ENCODE measurements at places on chromosomes 1 and 21.

DNA sequence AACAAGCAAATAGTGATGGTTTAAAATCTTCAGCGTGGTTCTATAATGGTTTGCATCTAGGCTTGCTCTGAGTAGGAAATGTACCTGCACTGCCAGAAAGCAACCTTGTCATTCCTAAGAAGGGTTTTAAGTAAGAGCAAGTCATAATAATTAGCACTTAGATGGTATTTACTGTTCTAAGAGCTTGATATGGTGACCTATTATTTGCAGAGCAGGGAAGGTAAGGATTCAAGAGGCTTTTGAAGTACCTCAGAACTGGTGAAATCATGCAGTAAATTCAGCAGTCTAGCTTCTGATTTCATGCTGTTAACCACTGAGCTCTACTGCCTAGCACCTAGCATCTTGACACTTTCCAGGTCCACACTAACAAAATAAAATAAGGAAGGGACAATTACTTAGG lies 23.7 kb downstream of the ATP1A1 start:
- no peak for ATAC-seq

GRCh38 chr1:110916669-110917306 lies 43.8 kb downstream of the CD53 start:
- ATAC-seq: peak; percentile 90

DNA sequence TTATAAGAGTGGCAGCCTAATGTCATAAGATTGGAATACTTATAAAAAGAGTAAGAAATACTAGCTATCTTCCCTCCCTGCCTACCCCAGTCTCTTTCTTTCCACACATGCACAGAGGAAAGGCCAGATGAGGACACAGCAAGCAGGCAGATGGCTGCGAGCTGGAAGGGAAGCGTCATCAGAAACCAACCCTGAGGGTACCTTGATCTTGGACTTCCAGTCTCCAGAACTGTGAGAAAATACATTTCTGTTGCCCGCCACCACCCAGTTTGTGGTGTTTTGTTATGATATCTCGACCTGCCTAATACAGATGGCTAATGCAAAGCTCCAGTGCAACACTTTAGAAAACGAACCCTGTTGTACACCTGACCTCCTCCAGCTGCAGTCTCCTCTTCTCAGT lies 2.3 kb upstream of the OR2C3 start:
- ATAC-seq: no peak

GRCh38 chr1:196608390-196609369 lies at the start of gene KCNT2:
KCNT2 (minus strand) TSS chr1:196608440; CDS start chr1:196608309, 131 bp downstream.
- no peak for ATAC-seq

- ATAC-seq: no peak
These were observed 146.0 kb upstream of the COL6A1 start for GRCh38 chr21:45835301-45836267.

GRCh38 chr1:33443080-33443704 lies 12.3 kb upstream of the PHC2 start:
- no peak for ATAC-seq

- no peak for ATAC-seq
These were observed 77.7 kb downstream of the PRRX1 start for GRCh38 chr1:170741678-170742077.

DNA sequence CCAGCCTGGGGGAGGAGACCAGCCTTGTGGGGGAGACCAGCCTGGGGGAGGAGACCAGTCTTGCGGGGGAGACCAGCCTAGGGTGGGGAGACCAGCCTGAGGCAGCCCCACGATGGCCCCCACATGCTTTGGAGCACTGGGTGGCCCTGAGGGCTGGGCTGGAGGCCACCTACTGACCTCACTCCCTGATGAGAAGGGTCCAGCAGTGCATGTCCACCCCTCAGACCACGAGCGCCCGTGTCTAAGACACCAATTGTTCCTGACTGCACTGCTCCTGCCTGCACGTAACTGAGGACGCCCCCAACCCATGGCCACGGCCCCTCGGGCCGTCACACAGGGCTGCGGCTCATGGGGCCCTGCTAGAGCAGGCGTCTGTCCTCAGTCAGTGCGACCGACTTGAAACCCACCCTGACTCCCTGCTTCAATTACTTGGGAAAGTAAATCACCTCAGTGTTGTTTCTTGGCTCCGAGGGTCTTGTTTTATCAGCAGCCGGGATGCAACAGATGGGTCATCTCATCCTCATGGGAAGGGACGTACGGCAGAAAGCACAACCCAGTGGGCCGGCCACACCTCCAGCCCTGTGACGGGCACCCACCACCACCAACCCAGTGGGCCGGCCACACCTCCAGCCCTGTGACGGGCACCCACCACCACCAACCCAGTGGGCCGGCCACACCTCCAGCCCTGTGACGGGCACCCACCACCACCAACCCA lies at the start of gene SPATC1L:
SPATC1L (minus strand) TSS at position 550 of the 715 bp plus-strand sequence. CDS start 1,643 bp downstream, outside the sequence.
- ATAC-seq: peak; percentile 71

DNA sequence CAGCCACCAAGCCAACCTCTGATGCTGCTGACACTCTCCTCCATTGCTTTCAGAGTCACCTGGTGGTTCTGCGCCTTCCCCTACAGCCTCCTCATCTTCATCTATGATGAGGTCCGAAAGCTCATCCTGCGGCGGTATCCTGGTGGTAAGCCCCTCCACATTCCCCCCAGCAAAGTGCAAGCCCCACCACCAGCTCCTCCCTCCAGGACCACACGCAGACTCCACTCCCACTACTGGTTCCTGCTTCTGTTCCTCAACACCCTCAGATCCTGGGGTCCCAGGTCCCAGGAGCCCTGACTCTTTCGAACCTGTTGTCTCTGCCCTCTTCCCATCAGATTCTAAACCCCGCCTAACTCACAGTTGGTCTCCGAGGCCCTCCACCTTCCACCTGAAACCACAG lies 11.6 kb upstream of the ATP1A4 start:
- no peak for ATAC-seq

GRCh38 chr1:21268281-21269239 lies 21.7 kb downstream of the ECE1 start:
- no peak for ATAC-seq

- no peak for ATAC-seq
These were observed 8.4 kb downstream of the KRTAP15-1 start for GRCh38 chr21:30448514-30448913.

GRCh38 chr1:206578068-206578977 lies 33.9 kb downstream of the EIF2D start:
- ATAC-seq: peak; percentile 77

DNA sequence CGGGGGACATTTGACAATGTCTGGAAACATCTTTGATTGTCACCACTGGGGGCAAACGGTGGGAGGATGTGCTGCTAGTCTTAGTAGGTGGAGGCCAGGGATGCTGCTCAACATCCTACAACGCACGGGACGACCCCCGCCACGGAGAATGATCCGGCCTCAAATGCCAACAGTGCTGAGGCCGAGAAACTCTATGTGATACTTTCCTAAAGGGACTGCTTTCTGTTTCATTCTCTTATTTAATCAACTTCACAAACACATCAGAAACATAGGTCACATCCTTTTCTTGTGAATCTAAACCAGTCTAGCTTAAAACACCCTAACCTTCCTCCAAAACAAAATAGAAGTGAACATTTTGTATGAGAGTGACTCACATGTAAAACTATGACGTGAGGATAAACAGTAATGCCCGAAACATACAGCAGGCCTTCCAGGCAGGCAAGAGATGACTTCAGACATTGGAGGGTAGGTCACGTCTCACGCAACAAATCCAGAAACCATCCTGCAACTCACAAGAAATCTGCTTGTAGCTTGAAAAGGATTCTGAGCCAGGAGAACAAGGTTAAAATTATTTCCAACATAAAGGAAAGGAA lies 37.2 kb upstream of the ETS2 start:
- peak; percentile 44 for ATAC-seq

DNA sequence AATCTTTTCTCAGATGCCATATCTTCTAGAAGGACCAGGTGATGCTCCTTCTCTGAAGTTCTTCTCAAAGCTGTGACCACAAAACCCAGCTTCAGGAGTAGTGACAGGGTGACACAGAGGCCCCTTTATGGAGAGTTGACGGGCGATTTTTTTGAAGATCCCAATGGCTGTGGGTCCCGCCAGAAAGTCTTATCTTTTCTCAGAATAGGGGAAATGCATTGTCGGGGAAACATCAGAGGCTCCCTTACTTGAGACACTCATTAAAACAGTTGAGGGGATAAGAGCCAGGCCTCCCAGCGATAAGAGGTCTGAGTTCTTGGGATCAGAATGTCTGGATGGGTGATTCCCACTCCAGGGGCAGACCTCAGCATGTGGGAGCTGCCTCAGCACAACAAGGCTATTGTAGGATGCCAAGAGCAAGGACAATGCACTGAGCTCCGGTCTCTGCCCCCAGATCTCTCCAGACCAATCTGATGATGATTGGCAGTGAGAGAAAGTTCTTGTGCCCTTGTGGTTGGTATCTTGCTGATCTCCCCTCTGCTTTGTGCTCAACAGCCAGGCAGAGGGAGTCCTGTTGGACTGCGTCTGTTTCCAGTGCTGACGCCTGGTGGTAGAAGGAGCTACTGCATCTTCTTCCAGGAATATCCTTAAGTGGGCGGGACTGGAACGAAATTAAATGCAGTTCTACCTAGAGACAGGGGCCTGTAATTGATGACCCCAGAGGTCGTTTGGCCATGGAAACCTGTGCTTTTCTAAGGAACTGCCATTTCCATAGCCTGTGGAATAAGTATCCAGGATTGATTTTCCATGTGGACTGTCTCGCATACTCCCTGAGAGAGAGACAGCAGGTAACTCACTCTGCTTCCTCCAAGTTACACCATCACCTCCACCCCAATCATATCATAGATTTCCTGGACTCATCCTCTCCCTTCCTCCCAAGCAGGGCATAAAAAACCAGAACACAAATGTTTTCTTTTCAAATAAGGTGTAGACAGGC lies 6.8 kb upstream of the ACKR1 start:
- no peak for ATAC-seq

- ATAC-seq: no peak
These were observed 738.4 kb downstream of the USP25 start for GRCh38 chr21:16468184-16468583.
